ENCODE measurements at places on chromosomes 11 and 22.

GRCh38 chr11:62841361-62842170, 2.2 kb upstream of the WDR74 start:
- peak; percentile 76 for DNase-seq

DNA sequence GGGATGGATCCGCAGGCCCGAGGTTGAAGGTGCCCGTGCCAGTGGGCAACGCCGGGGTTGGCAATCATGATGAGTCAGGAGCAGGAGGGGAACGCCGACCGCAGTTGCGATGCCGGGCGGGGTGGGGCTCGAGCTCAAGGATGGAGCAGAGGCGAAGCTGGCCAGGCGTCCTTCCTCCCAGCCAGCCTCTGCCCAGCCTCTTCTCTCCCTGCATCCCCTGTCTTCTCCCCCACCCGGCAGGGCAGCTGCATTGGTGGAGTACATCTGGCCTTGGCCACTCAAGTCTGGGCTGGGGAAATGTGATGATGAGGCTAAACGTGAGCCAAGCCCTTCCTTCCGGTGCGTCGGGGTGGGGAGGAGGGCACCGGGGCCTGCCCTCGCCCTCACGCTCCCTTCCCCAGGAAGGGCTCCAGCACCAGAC, 3.9 kb downstream of the IFITM10 start:
- DNase-seq = no peak

GRCh38 chr11:74097686-74098237, 73.0 kb downstream of the C2CD3 start:
- DNase-seq = no peak

- DNase-seq = no peak
These were observed 69.3 kb downstream of the SEZ6L start for GRCh38 chr22:26238596-26238995.

- DNase-seq = no peak
These were observed 1.2 kb downstream of the SIK3 start for GRCh38 chr11:117097014-117097388.

- DNase-seq = no peak
These were observed 232.6 kb upstream of the MPPED2 start for GRCh38 chr11:30818721-30819120.

DNA sequence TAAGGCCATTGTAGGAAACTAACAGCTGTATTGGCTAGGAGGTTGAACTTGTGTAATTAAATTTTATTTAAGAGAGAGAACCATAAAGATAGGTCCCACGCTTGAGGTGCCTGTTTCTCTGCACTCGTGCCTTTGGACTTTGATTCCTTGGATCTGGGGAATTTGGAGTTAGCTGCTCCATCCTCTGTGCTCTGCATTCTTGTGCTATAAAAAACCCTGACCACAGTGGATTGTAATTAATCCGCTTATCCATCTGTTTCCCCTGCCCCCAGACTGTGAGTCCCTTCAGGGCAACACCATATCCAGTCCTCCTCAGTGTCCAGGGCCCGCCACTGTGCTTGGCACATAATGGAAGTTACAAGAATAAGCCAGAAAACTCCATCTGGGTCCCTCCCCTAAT, 169.8 kb downstream of the SPON1 start:
- no peak for DNase-seq

- DNase-seq = no peak
These were observed 10.9 kb downstream of the CYTH4 start for GRCh38 chr22:37293172-37293571.

- DNase-seq = no peak
These were observed 1015.8 kb downstream of the BRD1 start for GRCh38 chr22:48811885-48812284.

- DNase-seq = no peak
These were observed 658.7 kb downstream of the JRKL start for GRCh38 chr11:97048481-97048880.

GRCh38 chr11:27926981-27927481, 180.9 kb downstream of the KIF18A start:
- DNase-seq = no peak

DNA sequence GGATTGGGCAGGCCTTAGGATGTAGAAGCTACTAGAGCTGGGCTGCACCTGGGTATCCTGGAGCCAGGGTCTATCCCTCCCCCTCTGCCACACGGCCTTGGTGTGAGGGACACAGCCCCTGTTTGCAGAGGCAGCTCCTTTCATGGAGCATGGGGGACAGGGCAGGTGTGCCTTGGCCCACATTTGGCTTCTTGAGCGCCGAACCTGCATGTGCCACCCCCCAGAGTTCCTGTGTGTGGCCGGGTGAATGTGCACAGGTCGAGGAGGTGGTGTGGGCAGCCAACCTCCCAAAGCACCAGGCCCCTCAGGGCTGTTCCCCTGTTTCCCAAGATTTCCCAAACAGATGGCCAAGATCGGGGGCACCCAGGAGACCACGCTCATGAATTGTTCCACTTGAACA, 7.9 kb upstream of the KCNQ1OT1 start:
- no peak for DNase-seq

DNA sequence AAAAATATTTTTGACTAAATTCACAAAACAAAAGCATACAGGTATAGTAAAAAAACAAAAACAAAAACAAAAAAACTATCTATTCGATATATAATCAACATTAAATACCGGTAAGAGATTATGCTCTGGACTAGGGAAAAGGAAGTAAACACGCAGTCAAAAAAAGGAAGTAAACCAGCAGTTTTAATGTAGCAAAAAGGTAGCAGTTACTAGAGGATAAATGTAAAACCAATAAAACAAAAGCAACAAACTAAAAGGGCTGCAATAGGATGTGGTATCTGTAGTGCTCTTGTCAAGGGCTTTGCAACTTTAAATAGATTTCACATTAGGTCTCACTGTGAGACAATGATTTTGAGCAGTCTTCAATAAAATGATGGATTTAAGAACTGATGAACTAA, 2.4 kb downstream of the TRIM22 start:
- DNase-seq = no peak

All from activated T-cell treated with anti-CD3 and anti-CD28 coated beads for 4 hours (primary cell).